Stimulated activated CD8-positive, alpha-beta memory T cell treated with anti-CD3 and anti-CD28 coated beads, Interleukin-4, amount 100 ng/mL, for 1 hour (primary cell): ENCODE measurements at places on chromosomes 11 and 22.

DNA sequence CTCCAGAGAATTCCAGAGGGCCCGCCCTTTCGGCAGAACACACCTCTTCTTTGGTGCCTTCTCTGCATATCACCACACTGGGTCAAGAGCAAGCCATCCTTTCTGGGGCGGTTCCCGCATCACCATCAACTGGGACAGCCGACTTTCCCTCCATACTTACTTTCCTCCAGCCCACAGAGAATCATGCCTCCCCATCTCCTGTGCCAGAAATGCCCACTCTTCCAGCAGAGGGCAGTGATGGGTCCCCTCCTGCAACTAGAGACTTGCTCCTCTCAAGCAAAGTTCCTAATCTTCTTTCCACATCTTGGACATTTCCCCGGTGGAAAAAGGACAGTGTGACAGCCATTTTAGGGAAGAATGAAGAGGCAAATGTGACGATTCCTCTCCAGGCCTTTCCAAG, 157.7 kb downstream of the C11orf91 start:
- DNase-seq = no peak

DNA sequence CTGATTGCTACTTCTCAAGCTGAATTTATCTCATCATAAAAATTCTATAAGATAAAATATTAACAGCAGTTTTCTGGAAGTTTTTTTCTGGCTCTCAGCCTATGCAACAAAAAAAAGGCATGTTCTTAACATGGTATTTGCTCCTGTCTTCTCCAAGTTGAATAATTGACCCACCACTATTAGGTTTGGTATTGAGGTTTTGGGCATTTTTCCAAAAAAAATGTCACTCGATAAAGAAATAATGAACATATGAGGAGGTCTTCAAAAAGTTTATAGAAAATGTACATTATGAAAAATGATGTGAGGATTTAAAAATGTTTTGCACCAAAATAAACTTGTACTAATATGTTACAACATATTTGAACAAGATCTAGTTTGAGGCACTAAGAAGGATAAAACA, 808.6 kb upstream of the RAG2 start:
- no peak for DNase-seq

GRCh38 chr11:20110908-20111669, 49.2 kb downstream of the DBX1 start:
- DNase-seq = no peak

- DNase-seq = no peak
Measured at GRCh38 chr11:1043563-1044096, 7.1 kb upstream of the MUC6 start.

DNA sequence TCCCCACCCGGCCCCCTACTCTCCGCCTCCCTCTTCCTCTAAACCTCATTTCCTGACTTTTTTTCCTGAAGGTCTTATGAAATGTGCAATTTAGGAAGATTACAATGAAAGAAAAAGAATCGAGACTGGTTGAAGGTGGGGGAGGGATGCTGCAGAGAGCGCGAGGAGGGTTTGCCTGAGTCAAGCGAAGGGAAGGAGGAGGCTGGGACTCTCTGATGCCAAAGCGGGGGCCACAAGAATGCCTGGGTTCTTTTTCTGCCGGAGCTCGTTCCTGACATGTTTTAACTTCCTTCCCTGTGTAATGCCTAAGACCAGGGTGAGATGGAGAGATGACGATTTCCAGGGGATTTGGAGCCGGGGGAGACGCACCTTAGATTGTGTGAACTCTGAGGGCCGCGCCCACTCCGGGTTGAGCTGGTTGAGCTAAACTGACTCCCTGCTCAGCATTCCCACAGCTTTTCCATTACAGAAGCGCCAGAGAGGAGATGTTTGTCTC, 270.5 kb upstream of the SORL1-AS1 start:
- no peak for DNase-seq

DNA sequence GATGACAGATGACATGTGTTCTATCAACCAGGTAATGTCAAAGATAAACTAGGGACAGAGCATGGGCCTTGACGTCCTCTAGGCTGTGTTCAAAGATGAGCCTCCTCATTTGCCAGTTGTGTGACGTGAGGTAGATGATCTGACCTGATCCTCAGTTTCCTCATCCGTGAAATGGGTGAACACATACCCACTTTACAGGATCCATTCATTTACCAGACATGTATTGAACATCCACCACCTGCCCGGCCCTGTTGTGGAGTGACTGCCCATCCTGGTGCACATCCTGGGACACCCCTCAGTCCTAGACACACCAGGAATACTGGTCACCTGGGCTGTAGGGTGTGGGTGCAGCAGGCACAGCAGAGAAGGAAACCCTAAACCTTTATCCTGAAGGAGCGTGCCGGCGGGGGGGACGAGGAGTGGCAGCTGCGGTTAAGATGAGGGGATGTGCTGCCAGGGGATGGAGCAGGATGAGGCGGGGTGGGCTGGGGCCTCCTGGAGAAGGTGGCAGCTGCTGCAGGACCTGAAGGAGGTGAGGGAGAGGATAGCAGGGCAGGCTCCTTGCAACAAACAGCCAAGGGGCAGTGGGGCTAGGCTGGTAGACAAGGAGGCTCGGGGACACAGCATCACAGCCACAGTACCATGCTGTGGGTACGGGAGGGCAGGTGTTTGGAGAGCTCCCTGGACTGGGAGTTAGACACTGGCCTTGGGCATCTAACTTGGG, 8.4 kb downstream of the CLDN5 start:
- DNase-seq = no peak
